ENCODE measurements at places on chromosomes 11 and 22.

GRCh38 chr22:27090611-27091011 lies 433.2 kb downstream of the MIAT start:
- DNase-seq: no peak

DNA sequence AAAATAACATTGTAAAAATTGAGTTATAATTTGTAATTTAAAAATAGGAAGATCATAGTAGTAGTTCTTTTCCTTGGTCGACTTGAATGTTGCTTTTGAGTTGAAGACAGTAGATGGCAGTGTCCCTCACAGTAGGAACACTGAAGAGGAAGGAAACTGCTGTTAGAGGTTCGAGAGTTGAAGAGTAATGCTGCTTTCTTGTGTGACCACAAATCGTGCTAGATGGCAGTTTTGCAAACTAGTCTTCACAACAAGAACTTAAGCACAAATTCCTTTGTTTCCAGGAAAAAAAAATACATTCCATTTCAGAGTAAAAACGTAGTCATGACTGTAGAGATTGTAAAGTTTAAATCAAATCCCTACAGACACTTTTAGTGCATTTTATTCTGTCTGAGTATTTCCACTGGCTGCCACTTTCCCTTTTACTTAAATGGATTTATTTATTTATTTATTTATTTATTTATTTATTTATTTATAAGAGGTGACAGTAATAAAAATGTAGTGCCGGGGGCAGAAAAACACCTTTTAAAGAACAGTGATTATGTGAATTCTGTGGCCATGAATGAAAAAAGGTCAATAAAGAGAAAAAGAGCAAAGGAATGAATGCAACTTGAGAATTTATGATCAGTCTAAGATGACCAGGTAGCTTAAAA lies 54.6 kb downstream of the SPECC1L start:
- DNase-seq: no peak

DNA sequence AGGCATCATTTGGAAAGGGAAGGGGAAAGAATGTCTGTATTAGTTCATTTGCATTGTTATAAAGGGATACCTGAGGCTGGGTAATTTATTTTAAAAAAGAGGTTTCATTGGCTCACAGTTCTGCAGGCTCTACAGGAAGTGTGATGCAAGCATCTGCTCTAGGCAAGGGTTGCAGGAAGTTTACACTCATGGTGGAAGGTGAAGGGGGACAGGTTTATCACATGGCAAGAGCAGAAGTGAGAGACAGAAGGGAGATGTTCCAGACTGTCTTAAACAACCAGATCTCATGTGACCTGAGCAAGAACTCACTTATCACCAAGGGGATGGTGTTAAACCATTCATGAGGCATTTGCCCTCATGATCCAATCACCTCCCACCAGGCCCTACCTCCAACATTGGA lies 90.6 kb downstream of the CCDC83 start:
- DNase-seq: no peak

GRCh38 chr22:21907638-21908522 lies 40.4 kb upstream of the MAPK1 start:
- no peak for DNase-seq

DNA sequence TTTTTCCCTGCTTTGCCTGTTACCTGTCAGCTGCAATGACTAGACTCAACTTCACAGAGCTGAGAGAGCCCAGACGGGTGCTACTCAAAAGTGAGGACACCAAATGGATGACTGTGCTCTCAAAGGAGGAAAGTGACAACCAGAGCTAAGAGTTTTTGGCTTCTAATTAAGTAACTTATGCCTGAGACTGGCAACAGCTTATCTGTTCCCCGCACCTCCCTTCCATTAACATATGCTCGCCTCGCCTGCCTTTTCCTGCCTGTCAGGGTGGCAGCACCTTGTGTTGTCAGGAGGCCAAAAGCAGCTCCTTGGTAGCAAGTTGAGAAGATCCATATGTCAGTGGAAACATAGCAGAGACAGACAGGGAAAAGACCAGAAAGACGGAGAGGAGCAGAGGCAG lies 573.9 kb upstream of the KIRREL3 start:
- DNase-seq: no peak

- no peak for DNase-seq
Measured at GRCh38 chr22:35329114-35329847, 29.6 kb downstream of the TOM1 start.

DNA sequence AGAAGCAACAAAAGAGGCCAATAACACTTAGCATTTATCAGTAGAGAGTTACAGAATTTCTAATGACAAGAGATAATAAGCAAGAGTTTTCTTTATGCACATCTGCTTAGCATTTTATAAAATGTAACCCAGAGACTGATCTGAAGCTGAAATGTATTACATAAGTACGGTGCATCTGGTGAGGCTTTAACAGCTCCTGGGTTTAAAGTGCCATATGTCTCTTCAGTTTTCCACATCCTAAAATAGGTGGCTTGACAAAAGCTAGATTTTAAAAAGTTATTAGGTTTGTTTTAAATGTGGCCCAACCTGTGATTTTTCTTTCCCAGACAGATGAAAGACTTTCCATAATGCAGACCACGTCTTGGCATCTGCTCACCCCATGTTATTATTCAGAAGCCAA lies 620.7 kb upstream of the ARHGAP42 start:
- DNase-seq: no peak

DNA sequence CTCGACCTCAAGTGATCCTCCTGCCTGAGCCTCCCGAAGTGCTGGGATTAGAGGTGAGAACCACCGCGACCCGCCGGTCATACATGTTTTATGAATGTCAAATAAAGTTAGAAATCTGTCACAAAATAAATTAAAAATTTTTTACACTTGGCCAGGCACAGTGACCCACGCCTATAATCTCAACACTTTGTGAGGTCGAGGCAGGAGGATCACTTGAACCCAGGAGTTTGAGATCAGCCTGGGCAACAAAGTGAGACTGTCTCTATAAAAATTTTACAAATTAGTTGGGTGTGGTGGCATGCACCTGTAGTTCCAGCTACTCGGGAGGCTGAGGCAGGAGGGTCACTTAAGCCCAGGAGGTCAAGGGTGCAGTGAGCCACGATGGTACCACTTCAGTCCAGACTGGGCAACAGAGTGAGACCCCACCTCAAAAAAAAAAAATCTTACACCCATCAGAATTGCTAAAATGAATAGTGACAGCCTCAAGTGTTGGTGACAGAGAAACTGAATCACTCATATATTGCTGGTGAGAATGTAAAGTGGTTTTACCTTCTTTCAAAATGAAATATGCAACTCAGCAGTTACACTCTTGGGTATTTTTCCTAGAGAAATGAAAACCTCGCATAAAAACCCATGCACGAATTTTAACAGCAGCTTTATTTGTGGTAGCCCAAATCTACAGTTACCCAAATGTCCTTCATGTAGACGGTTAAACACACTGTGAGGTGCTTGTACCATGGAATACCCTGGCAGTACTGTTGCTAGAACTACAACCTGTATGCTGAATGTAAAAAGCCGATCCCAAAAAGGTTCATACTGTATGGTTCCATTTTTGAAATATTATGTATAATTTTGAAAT lies 55.4 kb downstream of the MED15 start:
- DNase-seq: no peak

- DNase-seq: no peak
Measured at GRCh38 chr22:37472418-37473006, 13.7 kb downstream of the MFNG start.

DNA sequence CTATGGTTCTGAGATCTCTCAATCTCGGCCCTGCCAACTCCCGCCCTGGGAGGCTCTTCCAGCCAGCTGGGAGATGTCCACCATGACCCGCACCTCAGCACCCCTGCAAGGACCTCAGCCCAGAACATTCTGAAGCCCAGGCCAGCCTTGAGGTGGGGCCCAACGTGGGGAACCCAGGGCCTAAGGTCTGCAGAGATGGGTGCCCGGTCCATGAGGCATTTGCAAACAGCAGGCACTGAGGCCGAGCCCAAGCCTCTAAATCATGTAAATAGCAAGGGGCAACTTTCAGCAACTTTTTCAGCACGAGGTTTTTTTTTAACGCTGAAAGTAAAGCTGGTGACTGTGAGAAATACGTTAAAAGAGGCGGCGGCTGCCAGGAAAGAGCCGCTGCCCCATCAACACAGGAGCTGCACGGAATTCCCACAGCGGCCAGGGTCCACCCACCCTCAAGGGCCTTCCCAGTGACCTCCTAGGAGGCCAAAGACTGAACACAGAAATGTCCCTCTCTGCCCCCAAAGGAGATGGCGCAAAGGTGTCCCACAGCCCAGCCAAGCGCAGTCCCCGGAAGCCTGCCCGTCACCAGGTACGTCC lies 46.9 kb downstream of the BRD1 start:
- no peak for DNase-seq

DNA sequence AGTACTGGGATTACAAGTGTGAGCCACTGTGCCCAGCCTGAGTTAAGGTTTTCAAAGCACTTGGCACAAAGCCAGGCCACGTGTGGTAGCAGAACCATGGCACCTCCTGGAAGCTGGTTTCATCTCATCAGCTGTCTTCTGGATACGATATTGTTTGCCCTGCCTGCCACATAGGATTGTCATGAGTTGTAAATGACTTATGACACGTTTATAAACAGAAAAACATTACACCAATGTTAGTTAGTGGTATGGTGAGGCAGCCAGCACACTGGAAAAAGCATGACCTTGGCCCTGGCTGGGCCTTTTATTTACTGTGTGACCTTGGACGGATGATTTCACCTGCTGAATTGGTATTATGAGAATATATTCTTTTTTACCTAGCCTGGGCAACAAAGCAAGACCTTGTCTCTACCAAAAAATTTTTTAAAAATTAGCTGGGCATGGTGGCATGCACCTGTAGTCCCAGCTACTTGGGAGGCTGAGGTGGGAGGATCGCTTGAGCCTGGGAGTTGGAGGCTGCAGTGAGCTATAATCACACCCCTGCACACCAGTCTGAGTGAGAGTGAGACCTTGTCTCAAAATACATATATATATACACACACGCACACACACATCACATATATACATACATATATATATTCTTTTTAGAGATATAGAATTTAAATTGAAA lies 24.0 kb upstream of the MYH9 start:
- no peak for DNase-seq

GRCh38 chr11:55607545-55607944 lies at the start of gene OR4C11:
Gene OR4C11 (minus strand): TSS chr11:55607645. CDS start chr11:55604373, 3,272 bp downstream.
- DNase-seq: no peak

DNA sequence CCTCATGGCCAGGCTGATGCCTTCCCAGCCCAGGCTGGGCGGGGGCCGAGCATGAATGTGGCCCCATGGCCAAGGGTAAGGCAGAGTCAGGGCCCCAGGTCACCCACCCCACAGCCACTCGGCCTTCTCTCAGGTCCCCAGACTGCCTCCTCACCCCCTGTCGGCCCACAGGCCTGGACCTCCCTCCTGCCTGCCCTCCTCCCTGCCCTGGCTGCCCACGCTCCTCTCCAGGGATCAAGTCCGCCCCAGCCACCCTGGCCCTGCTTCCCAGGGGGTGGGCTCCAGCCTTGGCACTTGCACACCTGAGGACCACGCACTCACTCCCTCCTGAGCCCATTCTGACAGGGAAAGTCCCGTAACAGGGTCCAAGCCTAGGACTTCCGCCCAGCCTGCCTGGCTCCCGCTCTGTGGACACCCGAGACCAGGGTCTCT lies 37.8 kb upstream of the TH start:
- no peak for DNase-seq

DNA sequence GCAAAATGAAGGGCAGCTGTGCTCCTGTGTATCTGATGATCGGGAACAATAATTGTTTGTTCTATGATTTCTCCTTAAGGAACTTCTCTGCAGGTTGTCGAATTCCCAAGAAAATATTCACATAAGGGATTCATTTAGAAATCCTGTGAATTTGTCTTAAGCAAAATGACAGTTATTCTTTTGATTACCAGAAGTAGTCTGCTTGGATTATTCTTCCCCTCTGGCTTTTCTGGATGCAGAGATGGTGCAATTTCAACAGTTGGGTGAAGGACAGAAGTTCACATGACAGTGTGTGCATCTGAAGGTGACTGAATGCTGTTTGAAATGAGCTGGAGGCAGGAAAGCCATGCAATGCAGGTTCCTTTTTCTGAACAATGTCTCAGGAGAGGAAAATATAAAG lies 137.2 kb upstream of the MTMR2 start:
- no peak for DNase-seq

DNA sequence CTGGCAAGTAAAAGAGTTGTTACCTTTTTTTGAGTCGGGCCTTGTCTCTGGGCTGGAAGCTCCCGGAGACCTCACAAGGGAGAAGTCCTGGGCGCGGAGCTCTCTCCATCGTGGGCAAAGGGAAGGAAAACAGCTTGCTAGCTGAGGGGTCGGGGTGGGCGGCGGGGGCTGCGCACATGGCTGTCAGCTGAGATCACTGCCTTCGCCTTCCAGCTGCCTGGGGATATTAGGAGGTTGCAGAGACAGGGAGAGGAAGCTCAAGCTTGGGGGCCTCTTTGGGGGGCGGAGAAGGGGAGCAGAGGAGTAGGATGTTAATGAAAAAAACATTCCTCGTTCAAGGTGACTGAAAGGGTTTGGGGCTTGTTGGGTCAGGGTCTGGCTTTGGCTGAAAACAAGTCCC lies 49.2 kb upstream of the ALX4 start:
- DNase-seq: no peak

GRCh38 chr11:34223021-34223813 lies 117.8 kb downstream of the NAT10 start:
- DNase-seq: no peak

DNA sequence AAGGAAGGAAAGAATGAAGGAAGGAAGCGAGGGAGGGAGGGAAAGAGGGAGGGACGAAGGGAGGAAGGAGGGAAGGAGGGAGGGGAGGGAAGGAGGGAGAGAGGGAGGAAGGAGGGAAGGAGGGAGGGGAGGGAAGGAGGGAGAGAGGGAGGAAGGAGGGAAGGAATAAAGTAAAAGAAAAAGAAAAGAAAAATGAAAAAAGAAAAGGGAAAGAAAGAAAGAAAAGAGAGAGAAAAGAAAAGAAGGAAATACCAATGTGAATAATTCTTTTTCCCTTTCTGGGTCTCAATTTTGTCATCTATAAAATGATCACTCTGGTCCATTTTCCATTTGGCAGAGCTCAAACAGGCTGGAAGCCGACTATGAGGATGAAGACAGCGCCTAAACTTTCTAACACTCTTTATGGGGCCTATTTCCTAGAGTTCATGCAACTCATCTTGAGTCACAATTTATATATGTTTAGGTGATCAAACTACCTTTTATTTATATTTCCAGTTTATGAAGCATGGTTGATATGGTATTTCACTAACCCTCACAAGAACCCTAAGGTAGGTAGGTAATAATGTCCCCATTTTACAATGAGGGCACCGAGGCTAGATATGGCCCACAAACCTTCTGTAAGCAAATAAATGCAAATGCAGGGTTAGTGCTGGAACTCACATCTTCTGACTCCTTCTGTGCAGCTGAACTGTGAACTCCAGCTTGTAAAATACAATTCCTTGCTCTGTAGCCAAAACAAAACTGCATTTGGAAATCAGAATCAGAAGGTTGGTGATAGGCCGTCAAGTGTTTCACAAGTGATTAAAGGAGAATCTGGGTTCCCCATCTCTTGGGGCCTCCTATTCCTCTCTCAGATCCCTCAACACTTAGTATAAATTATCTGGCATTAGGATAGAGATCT lies 434.3 kb downstream of the ETS1 start:
- DNase-seq: no peak

GRCh38 chr11:10674440-10674855 lies 19.1 kb downstream of the IRAG1 start:
- no peak for DNase-seq

- peak; percentile 16 for DNase-seq
Measured at GRCh38 chr11:68212421-68213134, 518 bp downstream of the KMT5B start.

All from stimulated activated CD4-positive, alpha-beta T cell treated with anti-CD3 and anti-CD28 coated beads, Interleukin-15, amount 100 ng/mL, for 1 hour (primary cell).